ENCODE measurements at places on chromosomes 1 and 21. TPM values are rescaled to one million over a fixed set of nuclear protein-coding genes. Genes with fewer than 3 reads are reported as not detected.

The IL10 gene
- not detected for total RNA-seq

The SNAPIN gene
- 25.4 TPM for total RNA-seq

The PAPPA2 gene
- 0.50 TPM for total RNA-seq

The MAB21L3 gene
- not detected for total RNA-seq

The NBPF3 gene
- total RNA-seq: 23.6 TPM

The LPAR3 gene
- total RNA-seq: not detected

The CD1C gene
- total RNA-seq: not detected

The ZFP69 gene
- total RNA-seq: 4.8 TPM

GRCh38 chr1:165842671-165843129 lies 15.3 kb downstream of the UCK2 start:
- DNase-seq: no peak

DNA sequence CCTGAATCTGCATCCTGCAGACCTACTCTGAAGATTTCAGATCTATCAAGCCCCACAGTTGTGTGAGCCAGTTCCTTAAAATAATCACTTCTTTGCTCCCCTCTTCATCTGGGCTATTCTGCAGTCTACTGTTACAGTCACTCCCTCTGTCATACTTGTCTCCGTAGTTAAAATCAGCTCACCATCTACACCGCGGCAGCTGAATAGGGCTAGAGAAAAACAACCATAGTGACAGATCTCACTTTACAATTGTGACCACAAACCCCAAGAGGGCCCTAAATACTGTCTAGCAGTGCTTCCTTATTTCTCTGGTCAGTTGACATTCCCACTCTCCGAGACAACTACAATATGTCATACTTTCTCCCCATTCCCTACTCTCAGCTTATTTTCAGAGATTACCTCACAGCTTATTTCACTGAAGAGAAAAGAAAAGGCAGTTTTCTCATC lies 12.9 kb downstream of the DESI2 start:
- DNase-seq: no peak

DNA sequence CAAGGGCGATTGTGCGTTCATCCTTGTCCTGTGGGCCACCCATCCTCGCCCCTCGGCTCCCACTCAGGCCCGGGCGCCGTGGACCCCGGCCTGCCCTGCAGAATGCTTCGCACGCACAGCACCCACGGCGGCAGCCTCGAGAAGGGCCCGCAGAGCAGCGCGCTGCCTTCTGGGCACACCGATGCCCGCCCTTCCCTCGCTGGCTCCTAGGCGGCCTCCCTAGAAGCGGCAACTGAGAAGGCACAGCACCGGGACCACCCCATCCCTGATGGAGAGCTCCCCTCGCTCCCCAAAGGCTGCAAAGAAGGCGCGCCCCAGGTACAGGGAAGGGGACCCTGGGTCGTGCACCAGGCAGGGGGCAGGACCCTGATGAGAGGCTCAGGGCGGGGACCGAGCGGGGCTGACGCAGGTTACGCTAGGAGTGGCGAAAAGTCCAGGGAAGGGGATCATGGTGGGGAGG lies 971 bp downstream of the CAPZB start:
- DNase-seq: no peak

GRCh38 chr1:231959225-231959884 lies 332.8 kb downstream of the DISC1 start:
- DNase-seq: no peak

DNA sequence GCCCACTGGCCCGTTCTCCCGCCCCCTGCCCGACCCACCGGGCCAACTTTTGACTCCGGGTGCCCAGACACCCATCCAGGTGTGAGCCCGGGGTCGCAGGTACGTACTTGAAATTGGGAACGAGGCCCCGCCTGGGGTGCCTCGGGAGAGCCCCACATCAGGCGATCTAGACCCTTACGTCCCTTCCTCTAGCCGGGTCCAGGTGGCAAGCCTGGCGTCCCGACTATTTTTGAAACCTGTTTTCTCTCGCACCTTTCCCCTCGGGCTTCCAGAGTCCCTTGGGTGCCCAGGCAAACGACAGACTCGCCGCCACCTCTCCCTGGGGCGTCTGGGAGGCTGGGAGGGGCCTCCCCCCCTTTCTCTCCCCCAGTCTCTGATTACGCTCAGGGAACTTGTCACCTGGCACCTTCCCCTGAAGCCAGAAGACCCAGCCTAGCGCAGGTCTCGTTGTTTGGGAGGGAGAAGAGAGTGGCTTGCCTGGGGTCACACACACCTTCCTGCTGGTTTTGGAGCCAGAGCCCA lies 898 bp downstream of the LDLRAP1 start:
- DNase-seq: no peak

DNA sequence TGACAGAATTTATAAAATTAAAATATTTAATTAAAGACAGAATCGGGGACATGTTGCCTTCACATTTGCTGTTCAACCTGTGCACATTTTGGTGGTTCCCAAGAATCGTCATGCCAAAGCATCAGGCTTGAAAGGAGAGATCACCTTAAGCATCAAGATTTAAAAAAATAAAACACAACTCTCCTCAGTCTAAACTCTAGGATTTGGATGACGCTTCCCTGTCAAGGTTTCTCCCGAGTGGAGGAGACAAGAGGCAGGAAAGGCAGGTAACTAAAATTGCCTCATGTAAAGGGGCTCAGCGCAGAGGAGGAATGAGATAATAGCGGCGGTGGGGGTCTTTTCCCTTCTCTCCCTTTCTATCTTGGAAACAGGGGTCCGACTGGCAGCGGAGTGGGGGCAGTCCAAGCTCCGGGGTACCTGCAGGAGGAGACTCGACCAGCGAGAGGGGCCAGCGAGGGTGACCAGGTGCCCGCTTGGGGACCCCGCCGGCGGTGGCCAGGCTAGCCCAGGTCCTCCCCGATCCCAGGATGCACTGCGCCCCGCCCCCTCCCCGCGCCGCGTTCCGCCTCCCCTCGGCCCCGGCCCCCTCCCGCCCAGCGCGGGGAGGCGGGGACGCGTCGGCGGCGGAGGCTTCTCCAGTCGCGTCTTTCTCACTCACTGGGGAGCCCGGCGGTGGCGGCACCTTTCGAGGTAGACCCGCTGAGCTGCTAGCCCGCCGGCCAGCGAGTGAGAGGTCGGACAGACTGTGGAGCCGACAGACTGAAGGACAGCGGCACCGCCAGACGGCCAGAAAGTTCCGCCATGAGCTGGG lies at the start of gene FNBP1L:
Gene FNBP1L (plus strand): TSS at position 638 of the 811 bp plus-strand sequence. CDS start 164 bp downstream, at position 802.
- peak; percentile 86 for DNase-seq

- peak; percentile 8 for DNase-seq
These were observed 13.5 kb upstream of the CACNA1E start for GRCh38 chr1:181469829-181470228.

- DNase-seq: no peak
These were observed 12.6 kb downstream of the PYCR2 start for GRCh38 chr1:225911191-225912130.

DNA sequence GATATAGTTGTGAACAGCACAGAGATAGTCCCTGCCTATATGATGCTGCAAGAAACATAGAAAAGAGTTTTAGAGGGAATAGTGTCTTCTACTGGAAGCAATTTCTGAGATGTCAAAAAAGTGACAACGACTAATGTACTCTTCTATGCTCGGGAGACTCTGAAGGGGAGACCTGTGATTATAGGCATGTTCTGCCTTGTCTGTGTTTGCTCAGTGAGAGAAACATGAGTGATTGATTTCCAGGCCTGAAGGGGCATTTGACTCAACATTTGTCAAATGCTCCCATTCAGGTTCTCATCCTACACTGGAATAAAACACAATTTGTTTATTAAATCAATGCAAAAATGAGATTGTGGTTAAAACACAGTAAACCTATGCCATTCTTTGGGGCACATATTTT lies 131.8 kb downstream of the CTH start:
- no peak for DNase-seq

- no peak for DNase-seq
These were observed 35.4 kb upstream of the LRRC8B start for GRCh38 chr1:89489047-89489729.

DNA sequence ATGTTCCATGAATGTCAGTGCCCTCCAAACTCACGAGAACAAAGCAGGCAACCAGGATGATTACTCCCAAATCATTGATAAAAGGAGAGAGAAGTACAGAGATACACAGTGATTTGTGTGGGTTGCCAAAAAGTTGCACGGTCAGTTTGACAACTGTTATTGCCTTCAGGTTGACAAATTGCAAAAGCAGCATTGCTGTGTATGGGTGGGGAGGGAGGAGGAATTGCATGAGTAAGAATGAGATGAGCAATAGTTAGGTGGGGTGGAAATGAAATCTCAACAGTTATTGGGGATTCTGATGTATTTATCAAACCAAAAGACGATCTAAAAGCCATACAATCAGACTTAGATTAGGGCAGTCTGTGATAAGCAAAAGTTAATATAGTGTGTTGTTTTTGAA lies 93.7 kb downstream of the NTMT2 start:
- DNase-seq: no peak

GRCh38 chr1:203680765-203681164 lies 54.1 kb downstream of the ATP2B4 start:
- no peak for DNase-seq

DNA sequence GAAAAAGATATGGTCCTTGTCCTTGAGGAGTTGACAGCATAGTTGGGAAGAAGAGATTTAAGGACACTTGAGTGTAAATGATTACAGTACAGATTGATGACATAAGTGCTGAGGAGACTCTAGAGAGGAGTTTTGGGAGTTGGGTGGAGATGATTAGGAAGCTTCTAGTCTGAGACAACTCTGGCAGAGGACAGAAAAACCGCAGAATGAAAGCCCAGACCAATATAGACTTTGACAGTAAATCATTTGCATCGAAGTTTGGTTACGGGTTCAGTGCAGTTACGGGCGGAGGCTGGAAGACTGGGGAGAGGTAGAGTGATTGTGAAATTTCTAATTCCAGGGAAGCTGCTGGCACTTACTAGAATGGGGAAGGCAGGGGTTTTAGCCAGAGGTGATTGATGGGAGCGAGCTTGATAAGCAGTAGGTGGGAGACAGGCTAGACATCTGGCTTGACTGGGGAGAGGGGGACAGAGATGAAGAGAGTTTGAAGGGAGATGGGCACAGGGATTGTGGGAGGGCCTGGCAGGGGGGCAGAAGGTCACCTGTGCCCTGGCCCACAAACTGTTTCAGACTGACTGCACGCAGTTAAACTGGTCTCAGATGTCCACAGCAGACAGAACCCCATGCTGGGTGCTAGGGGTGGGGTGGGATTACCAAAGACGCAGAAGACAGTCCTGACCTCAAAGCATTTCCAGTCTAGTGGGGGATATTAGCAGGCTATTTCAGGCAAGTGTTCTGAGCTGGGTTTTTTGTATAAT lies 20.1 kb downstream of the SH2D2A start:
- DNase-seq: no peak

DNA sequence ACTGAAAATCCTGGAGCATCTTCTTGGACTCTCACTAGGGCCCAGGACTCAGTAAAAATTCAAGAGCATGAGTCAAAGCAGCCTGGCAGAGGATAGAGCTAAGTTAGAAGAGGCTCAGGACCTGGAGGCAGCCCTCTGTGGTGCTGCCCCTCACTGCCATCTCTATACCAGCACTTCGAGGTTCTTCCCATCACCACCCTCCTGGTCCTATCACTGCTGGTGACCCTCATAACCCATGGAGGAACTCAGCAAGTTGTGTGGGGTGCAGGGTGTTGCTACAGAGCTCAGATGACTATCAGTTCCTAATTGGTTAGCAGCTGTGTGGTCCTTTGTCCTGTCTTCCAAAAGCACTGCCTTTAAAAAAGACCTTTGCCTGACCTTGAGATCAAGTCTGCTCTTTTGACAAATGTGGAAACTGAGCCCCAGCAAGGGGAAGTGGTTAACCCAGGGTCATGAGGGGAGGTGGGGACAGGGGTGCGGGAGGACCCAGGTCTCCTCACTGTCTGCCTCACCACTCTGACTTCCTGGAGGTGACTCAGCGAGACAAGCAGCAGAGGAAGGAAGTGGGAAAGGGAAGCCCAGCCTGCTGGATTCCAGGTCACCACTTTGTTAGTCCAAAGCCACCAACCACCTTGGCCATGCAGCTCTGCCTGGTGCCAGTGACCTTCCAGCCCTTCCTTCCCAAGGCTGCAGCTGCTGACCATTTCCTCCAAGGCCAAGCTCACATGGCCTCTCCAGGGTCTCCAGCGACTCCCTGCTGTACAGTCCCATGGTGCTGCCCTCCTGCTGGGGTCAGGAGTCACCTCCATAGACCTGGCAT lies 199.4 kb upstream of the EDN2 start:
- DNase-seq: peak; percentile 57

GRCh38 chr1:56315293-56315942 lies 263.9 kb downstream of the PLPP3 start:
- no peak for DNase-seq

DNA sequence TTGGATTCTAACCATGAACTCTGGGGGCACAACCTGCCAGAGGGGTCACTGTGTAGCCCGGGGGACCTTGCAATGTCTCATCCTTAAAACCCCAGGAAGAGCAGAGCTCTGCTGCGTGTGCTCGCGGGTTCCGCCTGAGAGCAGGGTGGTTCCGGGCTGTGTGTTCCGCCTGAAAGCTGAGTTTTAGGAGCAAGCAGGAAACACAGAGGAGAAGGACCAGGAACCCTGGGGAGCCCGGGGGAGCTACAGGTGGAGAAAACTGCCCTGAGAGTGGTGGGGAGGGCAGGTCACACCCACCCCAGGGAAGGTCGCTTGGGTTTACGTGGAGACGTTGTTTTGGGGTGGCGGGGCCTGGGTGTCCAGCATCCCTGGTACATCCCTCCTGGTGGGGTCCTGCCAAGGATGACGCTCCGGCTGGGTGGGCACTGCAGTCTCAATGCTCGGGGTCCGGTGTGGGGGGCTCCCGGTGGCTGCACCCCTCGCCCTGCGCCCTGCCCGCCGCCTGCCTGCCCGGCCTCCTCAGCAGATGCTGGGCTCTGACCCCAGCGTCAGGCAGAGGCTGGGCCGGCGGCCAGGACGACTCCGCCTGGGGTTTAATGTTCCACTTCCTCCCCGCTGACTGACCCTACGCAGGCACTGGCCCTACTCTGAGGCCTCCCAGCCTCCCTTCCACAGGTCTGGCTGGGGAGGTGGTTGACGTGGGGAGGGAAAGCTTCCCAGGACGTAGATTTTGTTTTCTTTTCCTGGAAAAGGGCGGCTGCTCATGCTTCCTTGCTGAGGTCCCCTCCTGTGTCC lies 17.3 kb upstream of the C1orf159 start:
- no peak for DNase-seq

DNA sequence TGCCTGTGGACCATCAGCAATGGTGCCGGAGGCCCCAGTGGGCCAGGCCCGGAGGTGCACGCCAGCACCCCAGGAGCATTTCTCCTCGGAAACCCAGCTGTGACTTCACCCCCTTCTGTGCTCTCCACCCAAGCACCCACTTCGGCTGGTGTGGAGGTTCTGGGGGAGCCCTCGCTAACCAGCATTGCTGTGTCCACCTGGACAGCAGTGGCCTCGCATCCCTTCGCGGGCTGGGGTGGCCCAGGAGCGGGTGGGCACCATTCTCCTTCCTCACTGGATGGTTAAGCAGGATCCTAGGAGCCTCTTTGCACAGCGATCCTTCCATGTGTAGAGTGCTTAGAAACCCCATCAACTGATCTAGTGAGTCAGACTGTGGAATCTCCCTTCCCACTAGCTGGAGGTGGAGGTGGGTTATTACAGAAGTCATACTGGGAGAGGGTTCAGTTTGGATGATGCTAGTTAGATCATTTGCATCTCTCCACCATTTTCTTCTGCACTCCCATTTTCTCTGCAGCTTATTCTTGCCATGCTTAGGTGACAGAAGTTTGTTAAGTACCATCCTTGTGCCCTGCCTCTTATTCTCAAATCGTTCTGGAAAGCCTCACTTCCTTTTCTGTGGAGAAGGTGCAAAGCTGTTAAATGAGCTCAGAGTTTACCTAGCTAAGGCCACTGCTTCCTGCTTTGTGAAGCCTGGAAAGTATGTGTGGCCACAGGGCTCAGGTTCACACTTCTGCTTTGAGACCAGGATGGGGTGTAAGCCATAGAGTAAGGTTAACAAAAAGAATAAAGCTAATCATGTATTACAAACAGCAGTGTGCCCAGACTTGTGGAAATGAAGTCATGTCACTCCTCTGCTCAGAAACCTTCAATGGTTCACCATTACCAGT lies 32.3 kb downstream of the TBX19 start:
- DNase-seq: no peak

All from PC-9 (cell line).